ENCODE measurements at places on chromosomes 11 and 22.

DNA sequence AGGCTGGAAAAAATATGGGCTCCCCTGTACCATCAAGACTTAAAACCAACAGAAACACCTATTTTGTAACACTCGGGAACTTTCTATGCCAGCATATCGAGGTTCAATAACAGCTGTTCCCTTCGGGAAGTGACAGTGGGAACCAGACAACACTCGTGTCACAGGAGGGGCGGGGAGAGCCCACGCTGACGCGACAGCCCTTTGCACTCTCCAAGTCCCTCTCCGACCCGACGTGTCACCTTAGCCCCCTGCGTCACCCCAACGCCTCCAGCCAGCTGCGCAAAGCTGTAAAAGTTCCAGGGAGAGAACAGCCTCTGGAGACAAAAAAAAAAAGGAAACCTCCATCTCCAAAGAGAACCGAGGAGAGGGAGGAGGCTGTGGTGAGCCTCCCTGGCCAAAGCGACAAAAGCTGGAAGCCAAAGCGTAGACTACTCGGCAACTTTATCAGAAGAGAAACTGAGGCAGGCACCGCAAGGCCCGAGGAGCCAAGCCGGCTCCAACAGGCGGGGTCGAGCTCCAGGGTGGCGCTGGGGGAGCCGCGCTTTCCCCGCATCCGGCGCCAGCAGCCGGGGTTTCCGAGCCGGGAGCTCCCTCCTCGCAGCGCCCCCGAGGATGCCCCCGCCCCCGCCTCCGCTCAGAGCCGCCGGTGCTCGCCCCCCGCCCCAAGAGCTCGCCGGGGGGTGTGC, 751 bp downstream of the ARFGAP3 start:
- DNase-seq = peak; percentile 55

DNA sequence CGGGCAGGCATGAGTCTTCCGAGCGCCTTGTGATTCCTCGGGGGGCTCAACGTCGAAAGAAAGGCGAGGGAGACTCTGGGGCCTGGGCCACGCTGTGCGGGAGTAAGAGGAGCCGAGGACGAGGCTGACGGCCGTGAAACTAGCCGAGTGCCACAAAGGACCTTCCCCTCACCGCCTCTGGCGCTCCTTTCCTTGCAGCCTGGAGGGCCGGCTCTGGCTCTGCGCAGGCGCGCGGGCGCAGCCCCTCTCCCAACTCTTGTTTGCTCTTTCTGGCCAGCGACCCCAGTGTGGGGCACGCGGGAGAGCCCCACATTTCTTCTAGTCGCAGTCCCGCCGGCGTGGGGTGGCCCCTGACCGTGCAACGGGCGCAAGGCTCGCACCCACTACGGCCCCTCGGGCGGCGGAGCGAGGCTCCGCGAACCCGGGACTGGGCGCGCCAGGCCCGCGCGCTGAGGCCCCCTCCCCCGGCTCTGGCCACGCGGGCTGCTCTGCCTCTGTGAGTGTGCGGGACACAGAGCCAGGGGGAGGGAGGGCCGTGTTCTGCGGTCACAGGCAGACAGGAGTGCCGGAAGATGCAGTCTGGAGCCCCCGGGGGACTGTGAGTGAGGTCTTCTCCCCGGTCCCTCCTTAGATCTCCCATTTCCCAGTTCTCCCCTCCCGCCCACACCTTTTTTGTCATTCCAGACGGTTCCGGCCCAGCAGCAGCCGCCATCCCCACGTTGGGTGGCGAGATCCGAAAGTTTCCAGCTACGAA, 1.0 kb upstream of the TOB2 start:
- peak; percentile 77 for DNase-seq

GRCh38 chr22:36506637-36507517, at the start of gene FOXRED2:
TSS of gene FOXRED2 (minus strand) at chr22:36507040. CDS start at chr22:36506422, 618 bp downstream.
- DNase-seq = peak; percentile 88

DNA sequence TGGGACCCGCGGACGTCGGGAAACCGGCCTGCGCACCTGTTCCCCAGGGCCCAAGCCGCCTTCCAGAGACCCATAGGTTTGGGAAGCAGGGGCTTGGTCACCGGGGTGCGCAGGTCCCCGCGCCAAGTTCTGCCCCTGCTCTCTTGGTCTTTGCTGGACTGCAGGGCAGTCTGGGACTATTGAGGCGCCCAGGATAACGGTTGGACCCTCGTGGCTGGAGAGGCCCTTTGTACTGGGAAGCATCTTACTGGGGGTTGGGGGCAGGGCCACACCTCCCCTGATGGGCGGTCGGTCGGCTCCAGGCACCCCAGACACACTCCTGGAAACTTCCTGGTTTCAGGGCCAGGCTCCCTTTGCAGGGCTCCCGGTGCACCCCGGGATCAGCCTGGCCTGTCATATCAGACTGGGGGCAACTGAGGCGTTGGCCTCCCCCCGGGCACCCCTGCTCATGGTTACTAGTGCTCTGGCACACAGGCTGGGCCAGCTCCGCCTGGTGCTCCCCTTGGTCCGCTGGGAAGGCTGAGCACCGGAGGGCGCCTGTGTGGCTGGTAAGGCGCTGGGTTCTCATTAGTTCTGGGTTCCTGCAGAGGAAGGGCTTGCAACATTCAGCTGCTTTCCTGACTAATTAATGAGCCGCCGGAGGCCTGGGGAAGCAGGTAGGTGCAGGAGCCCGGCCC, 1250.5 kb downstream of the BRD1 start:
- DNase-seq = peak; percentile 35

DNA sequence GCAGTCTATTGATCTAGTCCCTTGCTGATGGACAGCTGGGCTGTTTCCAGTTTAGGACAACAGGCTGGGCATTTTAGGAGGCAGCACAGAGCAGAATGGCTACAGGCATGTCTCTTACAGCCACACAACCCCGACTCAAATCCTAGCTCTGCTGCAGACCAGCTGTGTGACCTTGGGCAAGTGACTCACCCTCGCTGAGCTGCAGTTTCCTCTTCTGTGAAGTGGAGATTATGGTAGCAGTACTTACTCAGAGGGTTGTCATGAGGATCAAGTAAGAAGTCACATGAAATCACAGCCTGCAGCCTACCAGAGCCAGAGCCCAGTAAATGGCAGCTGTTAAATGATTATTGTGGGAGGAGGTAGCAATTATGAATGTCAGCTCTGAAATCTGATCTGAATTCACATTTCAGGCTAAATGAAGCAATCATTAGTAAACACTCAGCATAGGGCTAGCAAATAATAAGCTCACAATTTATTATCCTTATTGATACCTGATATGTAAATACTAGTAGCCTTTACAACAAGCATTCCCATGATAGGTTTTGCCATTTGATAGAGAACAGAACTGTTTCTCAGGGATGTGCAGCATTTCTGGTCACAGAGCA, 58.9 kb downstream of the MYEOV start:
- DNase-seq = no peak

DNA sequence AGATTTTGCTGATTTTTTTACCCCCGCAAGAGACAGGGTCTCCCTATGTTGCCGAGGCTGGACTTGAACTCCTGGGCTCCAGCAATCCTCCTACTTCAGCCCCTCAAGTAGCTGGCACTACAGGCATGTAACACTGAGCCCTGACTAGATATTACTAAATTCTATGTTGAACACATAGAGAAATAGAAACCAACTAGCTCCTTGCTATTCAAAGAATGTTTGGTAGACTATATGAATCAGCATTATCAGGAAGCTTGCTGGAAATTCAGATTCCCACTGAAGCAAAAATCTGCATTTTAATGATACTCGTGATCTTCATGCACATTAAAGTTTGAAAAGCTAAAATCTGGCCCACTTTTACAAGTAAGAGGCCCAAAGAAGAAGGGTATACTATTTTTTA, 11.9 kb downstream of the TMEM41B start:
- no peak for DNase-seq

- no peak for DNase-seq
Measured at GRCh38 chr11:84573868-84574267, 1053.3 kb downstream of the DLG2 start.

DNA sequence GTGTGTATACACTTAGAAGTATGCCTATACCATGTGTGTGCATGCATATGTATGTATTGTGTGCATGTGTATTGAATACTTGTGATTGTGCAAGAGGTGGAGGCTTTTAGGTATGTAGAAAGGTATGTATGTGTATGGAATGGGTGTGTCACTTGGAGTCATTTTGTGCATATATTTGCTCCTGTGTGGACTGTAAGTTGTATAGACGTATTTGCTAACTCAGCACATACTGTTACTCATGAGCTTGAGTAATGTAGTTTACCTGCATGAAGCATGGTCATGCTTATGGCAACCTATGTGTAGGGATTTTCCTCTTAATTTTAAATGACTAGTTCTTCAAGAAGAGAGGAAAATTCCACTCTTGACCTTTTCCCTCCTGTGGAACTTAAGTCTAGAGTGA, 507.6 kb upstream of the LARGE1 start:
- no peak for DNase-seq

DNA sequence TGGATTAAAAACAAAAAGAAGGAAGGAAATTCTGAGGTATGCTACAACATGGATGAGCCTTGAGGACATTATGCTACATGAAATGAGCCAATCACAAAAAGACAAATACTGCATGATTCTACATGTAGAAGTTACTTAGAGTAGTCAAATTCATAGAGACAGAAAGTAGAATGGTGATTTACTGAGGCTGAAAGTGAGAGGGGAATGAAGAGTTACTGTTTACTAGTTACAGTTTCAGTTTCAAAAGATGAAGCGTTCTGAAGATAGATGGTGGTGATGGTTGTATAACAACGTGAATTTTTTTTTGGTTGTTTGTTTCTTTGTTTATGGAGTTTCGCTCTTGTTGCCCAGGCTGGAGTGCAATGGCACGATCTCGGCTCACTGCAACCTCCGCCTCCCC, 9.5 kb downstream of the OR5P2 start:
- no peak for DNase-seq
